ENCODE measurements at places on chromosomes 2 and 18.

DNA sequence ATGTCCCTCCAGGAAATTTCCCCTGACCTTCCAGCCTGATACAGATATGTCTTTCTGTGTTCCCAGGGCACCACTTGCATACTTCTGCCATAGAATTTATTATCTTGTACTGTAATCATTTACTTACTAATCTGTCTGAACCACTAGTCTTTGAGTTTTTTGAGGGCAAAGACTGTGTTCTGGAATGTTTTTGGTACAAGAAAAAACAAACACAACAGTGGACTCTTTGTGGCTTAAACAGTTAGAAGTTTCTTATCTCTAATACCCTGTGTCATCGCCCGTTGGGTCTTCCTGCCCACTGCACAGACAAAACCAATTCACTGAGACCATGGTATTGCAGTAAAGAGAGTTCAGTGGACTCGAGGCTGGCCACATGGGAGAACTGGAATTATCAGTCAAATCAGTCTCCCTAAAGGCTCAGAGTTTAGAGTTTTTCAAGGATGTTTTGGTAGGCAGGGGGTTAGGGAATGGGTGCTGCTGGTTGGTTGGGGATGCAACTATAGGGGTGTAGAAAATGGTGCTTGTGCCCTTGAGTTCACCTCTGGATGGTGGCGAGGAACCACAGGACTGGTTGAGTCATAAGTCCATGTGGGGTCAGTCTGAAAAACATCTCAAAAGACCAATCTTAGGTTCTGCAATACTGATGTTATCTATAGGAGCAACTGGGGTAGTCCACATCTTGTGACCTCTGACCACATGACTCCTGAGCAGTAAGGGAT lies 20.3 kb downstream of the RALB start:
- peak; percentile 58 for DNase-seq

DNA sequence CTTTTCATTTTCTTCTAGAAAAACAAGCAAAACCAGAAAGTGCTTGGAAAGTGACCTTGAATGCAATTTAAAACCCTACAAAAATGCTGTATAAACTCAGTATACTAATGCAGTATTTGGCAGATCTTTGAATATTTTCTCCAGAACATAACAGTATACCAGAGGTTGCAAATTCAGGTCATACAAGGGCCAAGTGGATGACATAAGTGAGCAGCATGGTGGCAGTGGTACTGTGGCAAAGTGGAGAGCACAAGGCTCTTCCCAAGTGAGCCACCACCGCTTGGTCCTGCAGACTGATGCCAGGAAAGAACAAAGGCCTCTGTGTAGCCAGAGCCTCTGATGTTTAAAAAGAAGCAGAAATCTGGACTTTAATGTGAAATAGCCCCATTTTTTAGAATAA lies 33.1 kb downstream of the METTL4 start:
- DNase-seq, result no peak

DNA sequence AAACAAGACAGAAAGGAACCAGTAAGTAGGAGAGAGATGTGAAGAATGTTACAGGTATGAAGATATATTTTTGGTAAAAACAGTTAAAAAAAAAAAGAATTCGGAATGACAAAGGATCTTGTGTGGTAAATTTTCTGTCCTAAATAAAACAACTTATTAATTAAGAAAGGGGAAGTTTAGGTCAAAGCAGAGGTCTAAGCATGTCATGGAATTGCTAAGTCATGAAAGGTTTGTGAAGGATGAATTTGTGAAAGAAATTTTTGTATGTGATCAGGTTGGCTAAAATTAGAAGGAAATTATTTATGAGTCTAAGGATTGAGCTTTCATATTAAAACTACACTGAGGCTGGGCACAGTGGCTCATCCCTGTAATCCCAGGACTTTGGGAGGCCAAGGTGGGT lies 11.1 kb upstream of the ALPG start:
- no peak for DNase-seq

DNA sequence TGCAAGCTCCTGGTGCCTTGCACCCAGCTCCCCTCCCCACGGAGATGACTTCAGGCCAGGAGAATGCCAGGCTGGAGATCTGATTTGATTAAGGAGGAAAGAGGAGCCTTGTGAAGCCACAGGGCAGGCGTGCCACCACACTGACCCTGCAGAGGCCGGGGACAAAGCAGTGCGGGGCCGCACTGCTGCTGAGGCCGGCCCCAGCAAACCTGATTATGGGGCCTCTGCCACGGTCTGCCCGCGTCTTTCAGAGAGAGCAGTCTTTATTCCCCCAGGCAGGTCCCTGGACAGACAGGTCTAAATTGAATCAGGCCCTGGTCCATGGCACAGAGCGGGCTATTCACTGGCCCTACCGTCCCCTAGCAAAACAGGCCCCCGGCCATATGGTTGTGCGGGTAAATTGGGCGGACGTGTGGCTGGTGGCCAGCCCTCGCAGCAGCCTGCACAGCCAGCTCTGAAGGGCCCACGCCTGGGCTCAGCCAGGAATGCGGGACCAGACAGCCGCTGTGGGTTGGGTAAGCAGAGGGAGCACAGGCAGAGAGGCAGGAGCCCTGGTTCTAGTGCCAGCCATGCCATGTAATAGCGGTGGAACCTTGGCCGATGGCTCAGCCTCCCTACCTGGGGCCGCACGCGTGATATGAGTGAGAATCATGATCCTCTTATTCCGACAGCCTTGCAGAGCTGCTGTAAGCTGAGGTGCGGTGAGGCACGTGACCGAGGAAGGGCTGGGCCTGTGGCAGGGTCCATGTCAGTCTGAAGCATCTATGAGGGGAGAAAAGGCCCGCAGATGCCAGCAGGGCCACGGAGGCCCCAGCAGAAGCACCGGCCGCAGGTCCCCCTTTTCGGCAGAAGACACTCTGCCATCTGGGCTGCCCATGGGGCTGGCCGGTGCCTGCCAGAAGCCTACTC lies 97.3 kb upstream of the MYCN start:
- no peak for DNase-seq

- DNase-seq, result no peak
These were observed 74.5 kb downstream of the DTNB start for GRCh38 chr2:25598911-25599310.

- DNase-seq, result peak; percentile 95
These were observed at the start of gene GFPT1 for GRCh38 chr2:69386789-69387734. Gene GFPT1, minus strand, starts transcription at chr2:69387227. Its CDS starts 156 bp downstream, at chr2:69387071.

DNA sequence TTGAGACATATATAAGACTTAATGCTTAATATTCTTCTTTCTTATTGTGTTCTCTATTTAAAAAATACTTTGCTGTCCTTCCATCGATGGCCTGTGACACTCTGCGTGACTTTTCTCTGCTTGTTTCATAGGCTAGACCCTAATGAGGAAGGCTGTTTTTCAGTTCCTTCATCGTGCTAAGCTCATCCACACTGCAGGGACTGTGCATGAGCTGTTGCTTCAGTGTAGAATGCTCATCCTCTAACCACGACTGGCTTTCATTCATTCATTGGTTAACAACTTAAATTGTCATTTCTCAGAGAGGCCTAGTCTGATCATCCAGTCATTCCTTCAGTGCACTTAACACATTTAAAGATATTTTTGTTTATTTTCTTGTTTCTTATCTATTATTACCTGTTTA lies 134.4 kb downstream of the CCDC85A start:
- no peak for DNase-seq

DNA sequence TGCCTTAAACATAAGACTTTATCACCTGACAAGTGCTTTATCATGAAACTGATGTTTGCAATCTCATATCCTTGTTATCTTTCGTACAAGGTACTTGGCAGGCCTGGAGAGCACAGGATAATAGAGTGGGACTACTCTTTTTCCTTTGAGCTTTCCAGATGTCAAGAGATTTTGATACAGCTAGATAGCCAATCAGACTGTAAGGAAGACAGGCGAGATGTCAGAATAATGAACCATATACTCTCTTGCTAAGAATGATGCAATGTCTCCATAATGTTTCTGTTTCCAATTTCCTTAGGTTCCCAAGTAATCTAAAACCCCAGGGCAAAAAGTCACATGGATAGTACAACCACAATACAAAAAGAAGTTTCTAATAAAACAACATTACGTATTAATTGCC lies 313.1 kb downstream of the PDE11A start:
- DNase-seq, result no peak

- DNase-seq, result no peak
These were observed 182.7 kb upstream of the EPC2 start for GRCh38 chr2:148461876-148462275.

GRCh38 chr18:59228351-59228750 lies 8.4 kb downstream of the GRP start:
- no peak for DNase-seq

- no peak for DNase-seq
These were observed 364.1 kb upstream of the HS6ST1 start for GRCh38 chr2:128682729-128683284.

DNA sequence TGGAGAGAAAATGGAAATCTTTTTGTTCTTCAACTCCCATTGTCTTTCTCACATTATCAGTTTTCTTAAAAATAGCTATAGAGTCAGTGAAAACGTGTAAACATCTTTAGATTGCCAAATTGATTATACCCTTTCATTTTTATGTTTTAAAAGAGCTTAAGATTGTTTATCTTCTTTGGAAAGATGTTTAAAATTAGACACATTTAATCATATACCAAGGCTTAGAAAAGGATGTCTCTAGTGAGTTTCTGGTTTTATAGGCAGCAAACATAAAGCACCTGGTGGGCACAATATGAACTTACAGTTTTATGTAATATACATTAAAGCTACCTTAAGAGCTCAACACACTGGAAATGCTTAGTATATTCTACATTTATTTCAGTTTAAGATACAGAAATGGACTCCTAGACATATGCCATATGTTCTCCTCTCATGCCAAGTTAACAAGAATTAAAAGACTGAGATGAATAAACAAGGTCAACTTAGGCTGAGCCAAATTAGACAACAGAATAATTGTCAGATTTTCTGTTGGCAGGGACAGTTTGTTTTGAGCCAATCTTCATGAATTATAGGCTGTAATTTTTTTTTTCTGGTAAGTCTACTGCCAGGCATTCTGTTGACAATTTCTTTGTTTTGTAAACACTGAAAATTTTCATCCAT lies 112.7 kb downstream of the OTX1 start:
- DNase-seq, result no peak

- DNase-seq, result no peak
These were observed 490.9 kb downstream of the STK39 start for GRCh38 chr2:167756446-167756845.

DNA sequence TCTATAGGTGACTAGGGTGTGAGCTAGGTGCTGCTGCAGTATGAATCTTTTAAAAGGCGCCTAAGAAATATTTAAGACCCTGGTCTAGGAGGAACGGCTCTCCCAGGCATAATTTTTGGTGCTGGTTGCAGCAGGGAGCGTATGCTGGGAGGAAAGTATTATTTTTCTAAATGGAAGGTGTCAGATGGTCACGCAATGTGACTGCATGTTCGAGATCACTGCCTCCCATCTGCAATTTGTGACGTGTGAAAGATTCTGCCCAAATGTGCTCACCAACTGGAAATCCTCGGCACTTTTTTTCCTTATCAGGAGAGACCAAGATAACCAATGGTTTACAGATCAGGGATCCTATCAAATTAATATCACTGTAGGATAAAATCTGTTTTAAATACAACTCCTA lies 95.6 kb upstream of the KLHL14 start:
- DNase-seq, result no peak

DNA sequence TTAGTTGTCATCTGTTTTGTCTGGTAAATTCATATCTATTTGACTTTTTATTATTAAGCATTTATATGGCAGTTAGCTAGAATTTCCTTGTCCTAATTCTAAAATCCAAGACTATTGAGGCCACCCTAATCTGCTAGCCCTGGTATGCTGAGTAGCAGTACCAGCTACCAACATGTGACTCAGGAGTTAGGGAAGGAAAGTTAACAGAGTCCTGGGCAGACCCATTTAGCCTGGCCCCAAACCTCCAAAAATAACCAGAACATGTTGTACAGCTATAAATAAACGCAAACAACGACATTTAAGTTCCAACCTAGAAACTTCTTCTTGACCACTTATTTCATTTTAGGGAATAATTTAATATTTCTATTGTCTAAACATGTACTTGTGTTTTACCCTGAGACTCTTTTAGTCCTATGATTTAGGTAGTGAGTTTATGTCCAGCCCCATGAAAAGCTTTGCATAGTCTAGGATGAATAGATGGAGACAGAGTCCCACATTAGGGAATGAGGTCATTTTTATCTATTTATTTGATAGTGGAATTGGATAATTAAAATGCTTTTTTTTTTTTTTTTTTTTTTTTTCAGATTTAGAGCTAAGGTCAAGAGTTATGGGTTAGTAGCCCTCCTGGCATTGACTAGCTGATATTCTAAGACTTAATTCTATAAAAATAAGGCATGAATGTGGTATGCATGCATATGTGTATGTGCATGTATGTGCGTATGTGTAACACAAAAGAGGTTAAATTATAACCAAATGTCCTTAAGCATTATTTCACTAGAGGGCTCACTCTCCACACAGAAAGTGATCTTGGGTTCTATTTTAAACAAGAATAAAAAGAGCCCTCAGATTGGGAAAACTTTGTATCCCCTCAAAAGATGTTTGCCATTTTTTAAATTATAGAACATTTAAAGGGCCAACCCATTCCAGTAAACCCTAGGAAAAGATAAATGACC lies 160.1 kb upstream of the MAPRE2 start:
- DNase-seq, result no peak

- DNase-seq, result no peak
These were observed 185.1 kb downstream of the LOXHD1 start for GRCh38 chr18:46471809-46472498.

DNA sequence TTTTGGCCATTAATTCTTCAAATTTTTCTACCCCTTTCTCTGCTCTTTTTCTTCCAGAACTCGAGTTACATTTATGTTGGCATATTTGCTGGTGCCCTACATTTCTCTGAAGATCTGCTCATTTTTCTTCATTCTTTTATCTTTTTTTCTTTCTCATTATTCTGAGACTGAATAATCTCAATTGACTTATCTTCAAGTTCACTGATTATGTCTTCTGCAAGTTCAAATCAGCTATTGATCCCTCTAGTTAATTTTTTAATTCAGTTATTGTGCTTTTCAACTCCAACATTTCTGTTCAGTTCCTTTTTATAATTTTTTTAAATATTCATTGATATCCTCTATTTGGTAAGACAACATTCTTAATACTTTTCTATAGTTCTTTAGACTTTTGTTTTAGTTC lies 3.2 kb downstream of the CFAP210 start:
- no peak for DNase-seq

DNA sequence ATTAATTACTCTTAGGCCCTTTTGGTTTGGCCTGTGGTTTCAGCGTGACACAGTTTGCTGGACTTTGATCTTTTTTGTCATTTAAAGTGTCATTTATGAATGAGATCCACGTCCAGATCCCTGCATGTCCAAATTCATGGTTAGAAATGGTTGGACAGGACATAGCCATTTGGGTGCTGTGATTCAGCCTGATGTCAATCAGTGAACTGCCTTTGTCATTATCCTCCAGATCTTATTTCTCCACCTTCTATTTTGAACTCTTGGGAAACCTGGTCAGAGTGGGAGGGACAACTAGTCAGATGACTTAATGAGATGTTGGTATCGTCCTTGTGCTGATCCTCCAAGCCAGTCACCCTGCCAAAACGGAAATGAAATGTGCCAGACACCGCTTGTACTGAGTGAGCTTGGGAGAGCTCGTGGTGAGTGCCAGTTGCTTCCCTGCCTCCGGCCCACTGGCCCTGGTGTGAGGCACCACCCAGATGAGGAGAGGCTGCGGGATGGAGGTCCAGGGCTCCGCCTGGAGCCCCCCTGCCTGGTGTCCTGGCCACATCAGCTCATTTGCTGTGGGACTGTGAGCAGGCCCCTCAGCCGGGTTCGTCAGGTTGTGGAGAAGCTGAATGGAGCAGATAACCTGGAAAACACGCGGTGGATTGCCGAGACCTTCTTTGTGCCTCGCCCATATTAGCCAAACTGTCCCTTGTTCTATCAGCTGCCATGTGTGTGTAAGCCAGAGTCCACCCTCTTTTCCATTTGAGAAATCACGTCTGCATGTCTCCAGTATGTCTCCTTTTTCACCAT lies 70.1 kb downstream of the DGKD start:
- no peak for DNase-seq

- DNase-seq, result no peak
These were observed 41.5 kb downstream of the MOGAT1 start for GRCh38 chr2:222713002-222713401.

All from inflammatory macrophage treated with lipopolysaccharide for 4 hours (primary cell).